EH (cell line): ENCODE measurements at places on chromosomes 2 and 18.

- peak; percentile 45 for DNase-seq
These were observed 56.9 kb upstream of the PELI1 start for GRCh38 chr2:64201151-64201550.

GRCh38 chr2:231290321-231291015, 92.0 kb downstream of the ARMC9 start:
- no peak for DNase-seq

- DNase-seq: no peak
These were observed 10.3 kb downstream of the HOXD3 start for GRCh38 chr2:176167398-176167797.

DNA sequence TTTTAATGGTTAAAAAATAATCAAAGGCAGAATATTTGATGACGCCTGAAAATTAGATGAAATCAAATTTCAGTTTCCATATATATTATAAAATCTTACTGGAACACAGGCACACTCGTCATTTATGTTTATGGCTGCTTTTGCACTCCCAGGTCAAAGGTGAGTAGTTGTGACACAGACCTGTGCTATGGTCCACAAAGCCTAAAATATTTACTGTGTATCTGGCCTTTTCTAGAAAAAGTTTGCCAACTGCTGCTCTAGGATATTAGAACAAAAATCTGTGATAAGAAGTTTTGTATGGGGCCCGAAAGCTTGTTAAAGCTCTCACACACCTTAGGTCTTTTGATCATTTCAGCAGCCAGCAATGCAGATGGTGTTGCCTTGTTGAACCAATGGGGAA, 104.3 kb downstream of the PKP4 start:
- no peak for DNase-seq

DNA sequence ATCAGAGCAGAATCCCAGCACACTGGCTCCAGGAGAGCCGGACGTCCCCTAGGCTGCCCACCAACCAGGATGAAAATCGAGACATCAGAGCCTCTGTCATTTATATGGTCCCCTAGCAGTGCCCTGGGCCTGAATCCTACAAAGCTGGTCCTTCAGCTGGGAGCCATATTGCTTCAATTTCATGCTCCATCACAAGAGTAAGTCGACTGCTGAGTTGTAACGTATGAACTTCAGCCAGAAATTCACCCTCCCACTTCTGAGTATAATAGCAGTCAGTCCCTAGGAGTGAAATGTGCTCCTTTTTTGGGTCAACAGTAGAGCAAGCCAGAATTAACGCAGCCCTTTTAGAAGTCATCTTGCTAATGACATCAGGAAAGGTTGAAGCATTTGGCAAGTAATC, 126.4 kb downstream of the CCBE1 start:
- DNase-seq: no peak

DNA sequence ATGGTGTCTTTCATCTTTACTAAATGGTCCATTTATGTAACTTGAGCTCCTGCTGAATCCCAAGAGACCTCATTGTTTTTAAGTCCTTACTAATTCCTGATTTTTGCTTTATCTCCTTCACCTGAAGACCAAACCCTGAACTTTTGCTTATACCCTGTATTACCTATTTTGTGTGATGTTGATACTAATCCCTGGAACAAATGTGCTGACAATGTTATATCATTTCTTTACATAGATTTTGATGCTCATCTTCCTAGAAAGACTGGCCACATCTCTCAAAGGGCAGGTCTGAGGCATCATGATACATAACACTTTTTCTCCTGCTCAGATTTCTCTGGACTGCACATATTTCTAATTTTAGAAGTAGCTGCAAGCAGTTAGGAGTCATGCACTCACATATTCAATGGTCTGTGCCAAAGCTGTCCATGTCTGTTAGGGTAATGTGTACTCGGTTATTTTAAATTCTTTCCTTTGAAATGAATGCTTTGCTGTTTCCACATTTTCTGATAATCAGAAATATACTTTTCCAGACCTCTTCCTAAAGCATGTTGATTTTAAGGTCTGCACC, 427.9 kb upstream of the HNRNPA3 start:
- DNase-seq: no peak

GRCh38 chr2:168545439-168546082, 89.5 kb downstream of the CERS6 start:
- DNase-seq: peak; percentile 90

GRCh38 chr2:157256626-157257025, 879 bp upstream of the GALNT5 start:
- DNase-seq: no peak

GRCh38 chr2:144471305-144472045, 48.4 kb downstream of the ZEB2 start:
- no peak for DNase-seq

- DNase-seq: no peak
These were observed 210.5 kb downstream of the ANAPC1 start for GRCh38 chr2:111673526-111673925.

DNA sequence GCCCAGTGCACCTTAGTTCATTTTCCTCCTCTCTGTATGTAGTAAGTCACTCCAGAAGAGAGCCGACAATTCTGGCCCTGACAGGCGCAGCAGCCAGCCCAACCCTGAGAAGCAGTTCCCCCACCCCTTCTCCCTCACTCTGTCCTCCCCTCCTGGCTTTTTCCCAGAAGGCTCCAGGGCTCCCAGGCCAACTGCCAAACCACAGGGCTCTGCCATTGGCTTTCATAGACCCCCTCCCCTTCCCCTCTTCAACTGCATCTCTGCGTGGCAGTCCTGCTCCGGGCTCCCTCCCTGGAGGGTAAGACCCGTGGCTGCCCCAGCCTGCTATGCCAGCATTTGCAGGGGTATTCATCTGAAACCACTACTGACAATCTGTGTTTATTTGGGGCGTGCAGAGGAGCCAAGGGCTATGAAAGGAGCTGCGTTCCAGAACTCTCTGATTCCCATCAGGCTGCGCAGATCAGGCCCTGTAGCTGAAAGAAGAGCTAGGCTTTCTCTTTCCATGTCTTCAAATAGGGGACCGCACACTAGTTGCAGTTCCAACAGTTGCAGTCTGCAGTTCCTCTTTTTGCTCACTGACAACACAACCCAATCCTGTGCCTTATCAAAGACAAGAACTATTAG, 388.6 kb upstream of the TNP1 start:
- peak; percentile 16 for DNase-seq

GRCh38 chr2:69992310-69993047, 31.0 kb upstream of the ASPRV1 start:
- DNase-seq: no peak

- peak; percentile 2 for DNase-seq
These were observed 320.5 kb downstream of the FSIP2 start for GRCh38 chr2:186059096-186059495.

DNA sequence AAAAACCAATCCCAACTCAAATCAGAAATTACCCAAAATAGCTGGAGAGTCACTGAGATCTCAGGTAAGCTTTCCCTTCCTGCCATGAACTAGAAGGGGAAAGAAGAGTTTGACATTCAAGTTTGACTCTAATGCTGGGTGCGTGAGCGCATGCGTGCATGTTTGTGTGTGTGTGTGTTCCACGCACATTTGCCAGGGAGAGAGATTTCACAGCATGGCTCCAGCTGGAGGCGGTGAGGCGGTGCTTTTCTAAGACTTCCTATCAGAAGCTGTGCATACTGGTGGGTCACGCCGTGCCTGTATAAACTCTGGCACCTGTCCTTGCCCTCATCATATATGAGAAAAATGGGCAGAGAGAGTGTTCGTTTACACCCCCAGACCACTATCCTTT, 116.2 kb downstream of the MSH2 start:
- no peak for DNase-seq

DNA sequence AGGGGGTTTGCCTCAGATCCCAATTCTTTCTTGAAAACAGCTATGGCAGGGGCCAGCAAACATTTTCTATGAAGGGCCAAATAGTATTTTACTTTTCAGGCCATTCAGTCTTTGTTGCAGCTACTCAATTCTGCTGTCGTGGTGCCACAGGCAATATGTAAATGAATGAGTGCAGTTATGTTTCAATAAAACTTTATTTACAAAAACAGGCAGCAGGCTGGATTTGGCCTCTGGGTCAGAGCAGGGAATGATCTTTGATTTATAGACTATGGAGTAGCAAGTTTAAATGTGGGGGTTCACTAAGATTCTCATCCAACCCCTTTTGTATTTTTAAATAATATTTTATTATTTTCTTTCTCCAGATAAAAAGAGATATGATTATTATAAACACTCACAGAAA, 72.4 kb downstream of the IRS1 start:
- no peak for DNase-seq

GRCh38 chr2:82796132-82796531, 1662.9 kb downstream of the SUCLG1 start:
- no peak for DNase-seq

GRCh38 chr2:634041-634440, 43.2 kb downstream of the TMEM18 start:
- no peak for DNase-seq

DNA sequence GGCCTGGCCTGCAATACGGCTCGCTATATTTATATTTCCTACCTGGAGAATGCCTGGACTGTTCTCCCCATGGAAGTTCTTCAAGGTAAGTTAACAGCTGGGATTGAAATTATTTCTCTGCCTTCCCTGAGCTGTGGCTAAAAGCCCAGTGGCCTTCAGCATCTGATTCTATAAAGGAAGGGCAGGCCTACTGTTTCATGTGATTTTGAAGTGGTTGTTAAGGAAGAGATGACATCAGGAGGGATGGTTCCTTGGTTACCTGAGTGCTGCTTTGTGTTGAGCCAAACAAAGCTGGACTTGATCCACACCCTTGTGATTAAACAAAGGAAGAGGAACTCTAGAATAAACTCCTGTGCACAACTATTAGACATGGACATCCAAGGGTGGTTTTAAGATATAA, 61.6 kb downstream of the MFSD6 start:
- peak; percentile 53 for DNase-seq

DNA sequence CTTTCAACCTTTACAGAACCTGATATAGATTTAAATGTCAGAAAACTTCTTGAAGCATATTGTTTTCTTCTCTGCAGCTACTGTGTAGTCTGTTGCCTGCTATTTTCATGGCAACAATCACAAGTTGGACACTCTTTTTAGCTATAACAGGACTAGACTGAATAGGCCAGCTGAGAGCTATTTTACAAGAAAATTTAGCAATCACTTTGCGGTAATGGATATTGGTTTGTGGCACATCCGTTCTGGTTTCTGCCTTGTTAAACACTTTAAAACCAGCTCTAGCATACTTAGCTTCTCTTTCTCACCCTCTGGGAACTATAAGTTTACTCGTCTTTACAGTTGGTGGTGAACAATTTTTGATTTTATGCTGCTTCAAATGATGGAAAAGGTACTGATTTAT, 125.7 kb downstream of the MAP2 start:
- no peak for DNase-seq

DNA sequence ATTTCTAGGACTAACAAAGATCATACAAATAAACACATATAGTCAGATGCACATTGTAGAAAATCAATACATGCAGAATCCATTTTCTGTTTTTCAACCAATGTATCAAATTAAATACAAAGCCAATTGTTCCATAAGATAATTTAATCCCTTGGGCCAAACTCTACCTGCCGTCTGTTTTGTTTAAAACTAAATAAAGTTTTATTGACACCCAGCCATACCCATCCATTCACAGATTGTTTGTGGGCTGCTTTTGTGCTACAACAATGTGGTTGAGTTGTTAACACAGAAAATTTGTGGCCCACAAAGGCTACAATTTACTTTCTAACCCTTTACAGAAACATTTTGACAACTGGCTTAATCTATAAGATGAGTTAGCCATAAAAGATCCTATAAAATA, 484.0 kb upstream of the ID2 start:
- no peak for DNase-seq

GRCh38 chr2:54336136-54336976, 80.3 kb upstream of the TSPYL6 start:
- peak; percentile 96 for DNase-seq

DNA sequence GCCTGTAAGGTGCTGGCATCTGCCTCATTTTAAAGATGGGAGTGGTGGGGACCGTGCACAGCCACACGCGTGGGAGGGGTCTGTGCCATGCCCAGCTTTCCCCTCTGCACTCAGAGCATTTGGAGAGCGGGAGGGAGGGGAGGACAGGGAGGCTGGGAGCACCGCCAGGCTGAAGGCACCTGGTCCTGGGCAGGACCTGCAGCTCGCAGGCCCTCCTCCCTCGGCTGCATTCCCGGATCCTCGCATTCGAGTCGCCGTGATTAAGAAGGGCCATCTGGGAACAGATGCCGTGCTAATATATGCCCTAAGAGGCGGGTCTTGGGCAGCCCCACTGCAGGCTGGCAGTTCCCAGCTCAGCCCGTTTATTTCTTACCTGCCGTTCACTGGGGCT, 84.0 kb downstream of the PTGR3 start:
- DNase-seq: no peak

- DNase-seq: no peak
These were observed 194.0 kb downstream of the CAMKMT start for GRCh38 chr2:44555700-44556099.

- peak; percentile 55 for DNase-seq
These were observed 1.1 kb upstream of the MAT2A start for GRCh38 chr2:85537600-85538506.

- DNase-seq: no peak
These were observed 410.0 kb downstream of the CDH19 start for GRCh38 chr18:66193938-66194337.

DNA sequence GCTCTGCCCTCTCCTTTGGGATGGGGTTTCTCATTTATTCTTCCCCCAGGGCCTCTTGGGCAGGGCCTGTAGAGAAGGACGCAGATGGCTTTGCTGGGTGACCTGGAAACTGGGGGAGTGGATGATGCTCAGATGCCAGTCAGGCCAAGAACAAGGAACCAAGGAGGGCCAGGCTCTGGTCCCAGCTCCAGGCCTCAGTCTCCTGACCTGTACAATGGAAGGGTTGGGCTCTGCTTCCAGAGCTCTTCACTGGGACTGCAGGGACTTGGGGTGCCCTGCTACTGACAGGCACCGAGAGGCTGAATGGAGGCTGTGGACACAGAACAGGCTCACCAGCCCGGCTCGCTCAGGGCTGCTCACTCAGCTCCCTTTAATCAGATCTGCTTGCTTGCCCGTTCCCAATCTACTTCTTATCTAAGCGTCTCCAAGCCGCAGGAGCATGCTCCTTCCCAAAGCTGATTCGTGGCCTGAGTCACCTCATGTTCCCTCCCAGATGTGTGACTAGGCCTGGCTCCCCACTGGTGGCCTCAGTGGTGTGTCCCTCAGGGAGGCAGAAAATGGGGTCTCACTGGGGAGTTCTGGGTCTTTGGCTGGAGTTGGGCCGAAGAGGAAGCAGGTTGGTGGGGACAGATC, 82.6 kb upstream of the ODC1 start:
- peak; percentile 23 for DNase-seq

GRCh38 chr2:73779467-73780236, at the start of gene DUSP11:
Gene DUSP11 (minus strand): TSS chr2:73780103. CDS start chr2:73779974, 129 bp downstream.
- DNase-seq: peak; percentile 94

- DNase-seq: no peak
These were observed 96.8 kb downstream of the SPHKAP start for GRCh38 chr2:228084717-228085116.

- DNase-seq: no peak
These were observed 138.9 kb upstream of the APCDD1 start for GRCh38 chr18:10315522-10315921.

- DNase-seq: no peak
These were observed 232.1 kb downstream of the ARHGAP15 start for GRCh38 chr2:143361346-143361745.
